ENCODE measurements at places on chromosomes 1 and 21.
A peak's percentile ranks its signal among the peaks of the same experiment; 100 is the strongest.

DNA sequence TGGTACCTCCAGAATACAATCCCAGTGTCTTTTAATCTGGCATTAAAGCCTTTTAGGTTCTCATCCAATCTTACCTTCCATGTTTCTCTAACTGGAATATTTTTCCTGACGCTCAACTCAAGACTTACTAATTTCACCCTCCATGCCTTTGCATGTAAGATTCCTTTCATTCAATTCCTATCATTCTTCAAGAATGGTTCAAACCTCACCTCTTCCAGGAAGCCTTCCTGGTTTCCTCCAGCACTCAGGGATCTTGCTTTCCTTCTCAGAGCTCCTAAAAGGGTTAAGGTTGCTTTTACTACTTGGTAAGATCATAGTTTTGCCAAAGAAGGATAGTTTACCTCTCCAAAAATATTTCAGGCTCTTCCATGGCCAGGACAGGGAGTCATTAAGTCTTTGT, 91.2 kb upstream of the CACNA1E start:
- DNase-seq, result no peak

DNA sequence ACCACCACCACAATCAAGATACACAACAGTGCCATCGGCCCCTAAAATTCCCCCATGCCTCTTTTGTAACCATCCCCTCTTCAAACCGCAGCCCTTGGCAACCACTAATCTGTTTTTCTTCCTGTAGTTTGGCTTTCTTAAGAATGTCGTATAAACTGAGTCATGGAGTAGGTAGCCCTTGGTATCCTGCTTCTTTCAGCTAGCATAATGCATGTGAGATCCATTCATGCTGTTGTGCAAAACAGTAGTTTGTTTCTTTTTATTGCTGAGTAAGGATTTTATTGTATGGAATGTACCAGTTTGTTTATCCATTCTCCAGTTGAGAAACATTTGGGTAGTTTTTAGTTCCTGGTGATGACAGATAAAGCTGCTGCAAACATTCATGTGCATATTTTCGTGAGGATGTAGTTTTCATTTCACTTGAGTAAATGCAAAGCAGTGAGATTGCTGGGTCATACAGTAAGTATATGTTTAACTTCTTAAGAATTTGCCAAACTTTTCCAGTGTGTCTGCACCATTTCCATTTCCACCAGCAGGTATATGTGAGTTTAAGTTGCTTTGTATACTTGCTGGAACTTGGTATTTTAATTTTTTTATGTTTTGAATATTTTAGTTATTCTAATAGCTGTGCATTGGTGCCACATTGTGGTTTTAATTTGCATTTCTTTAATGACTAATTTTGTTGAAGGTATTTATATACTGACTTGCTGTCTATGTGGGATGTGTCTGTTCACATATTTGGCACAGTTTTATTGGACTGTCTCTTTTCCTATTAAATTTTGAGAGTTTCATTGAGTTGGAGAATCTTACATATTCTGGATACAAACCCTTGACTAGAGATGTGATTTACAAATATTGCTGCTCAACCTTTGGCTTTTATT, 148.4 kb upstream of the MAP1LC3C start:
- DNase-seq, result no peak

GRCh38 chr1:230303822-230304221, 122.3 kb downstream of the PGBD5 start:
- peak; percentile 69 for DNase-seq

- DNase-seq, result no peak
Measured at GRCh38 chr1:218718977-218719376, 373.8 kb downstream of the TGFB2 start.

DNA sequence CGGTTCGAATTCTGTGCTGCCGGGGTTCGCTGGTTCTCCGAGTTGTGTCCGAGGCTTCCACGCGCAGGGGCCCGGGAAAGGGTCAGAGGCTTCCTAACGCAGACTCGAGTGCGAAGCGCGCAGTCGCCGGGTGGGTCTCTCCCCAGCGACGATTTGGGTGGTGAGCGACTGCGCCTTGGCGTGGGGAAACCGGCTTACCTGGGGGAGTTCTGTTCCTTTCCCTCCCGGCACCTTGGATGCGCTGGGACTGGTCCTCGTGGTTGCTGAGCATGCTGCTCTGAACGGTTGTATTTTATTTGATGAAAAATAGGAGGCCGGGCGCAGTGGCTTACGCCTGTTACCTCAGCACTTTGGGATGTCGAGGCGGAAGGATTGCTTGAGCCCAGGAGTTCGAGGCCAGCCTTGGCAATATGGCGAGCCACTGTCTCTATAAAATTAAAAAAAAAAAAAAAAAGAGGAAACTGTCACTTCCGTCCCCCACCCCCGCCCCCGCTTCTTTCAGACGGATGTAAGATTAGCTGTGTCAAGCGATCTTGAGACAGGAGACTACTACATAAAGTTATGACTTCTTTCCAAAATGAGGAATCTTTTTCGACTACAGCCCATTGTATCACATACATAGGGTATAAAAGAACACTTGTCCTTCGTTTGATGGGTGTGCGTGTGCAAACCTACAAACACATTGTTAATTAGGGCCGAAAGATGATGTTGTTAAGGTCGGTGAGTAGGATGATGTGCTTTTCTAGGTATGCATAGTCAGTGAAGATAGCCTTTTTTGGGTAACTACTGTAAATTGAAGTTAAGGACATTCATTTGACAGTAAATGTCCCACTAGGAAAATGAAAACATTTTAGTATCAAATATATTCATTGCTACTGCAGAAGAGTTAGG, at the start of gene CCDC18:
Gene CCDC18 (plus strand): TSS at position 2 of the 891 bp plus-strand sequence. CDS start 2,638 bp downstream, outside the sequence.
- no peak for DNase-seq

GRCh38 chr1:41954533-41954944, 35.8 kb upstream of the HIVEP3 start:
- no peak for DNase-seq

DNA sequence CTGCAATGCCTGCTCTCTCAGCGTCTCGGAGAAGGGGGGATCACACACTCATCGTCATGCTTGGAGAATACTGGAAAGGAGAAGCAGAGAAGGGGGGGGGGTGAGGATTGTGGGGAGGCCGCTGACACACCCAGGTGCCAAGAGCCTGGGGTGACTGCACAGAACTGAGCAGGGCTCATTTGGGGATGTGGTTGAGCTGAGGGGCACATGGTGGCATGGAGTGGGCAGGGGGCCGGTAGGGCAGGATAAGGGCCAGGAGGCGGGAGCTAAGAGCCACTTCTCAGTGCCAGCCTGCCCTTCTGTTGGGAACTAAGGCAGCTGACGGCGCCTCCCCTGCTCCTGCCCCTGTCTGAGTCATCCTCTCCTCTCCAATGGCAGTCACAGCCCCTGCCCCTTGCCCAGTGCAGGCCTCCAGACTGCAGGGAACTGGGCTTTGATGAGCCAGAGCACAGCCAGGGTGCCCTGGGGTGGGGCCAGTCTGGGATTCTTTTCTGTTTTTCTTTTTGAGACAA, 27.2 kb downstream of the MRPL37 start:
- no peak for DNase-seq

DNA sequence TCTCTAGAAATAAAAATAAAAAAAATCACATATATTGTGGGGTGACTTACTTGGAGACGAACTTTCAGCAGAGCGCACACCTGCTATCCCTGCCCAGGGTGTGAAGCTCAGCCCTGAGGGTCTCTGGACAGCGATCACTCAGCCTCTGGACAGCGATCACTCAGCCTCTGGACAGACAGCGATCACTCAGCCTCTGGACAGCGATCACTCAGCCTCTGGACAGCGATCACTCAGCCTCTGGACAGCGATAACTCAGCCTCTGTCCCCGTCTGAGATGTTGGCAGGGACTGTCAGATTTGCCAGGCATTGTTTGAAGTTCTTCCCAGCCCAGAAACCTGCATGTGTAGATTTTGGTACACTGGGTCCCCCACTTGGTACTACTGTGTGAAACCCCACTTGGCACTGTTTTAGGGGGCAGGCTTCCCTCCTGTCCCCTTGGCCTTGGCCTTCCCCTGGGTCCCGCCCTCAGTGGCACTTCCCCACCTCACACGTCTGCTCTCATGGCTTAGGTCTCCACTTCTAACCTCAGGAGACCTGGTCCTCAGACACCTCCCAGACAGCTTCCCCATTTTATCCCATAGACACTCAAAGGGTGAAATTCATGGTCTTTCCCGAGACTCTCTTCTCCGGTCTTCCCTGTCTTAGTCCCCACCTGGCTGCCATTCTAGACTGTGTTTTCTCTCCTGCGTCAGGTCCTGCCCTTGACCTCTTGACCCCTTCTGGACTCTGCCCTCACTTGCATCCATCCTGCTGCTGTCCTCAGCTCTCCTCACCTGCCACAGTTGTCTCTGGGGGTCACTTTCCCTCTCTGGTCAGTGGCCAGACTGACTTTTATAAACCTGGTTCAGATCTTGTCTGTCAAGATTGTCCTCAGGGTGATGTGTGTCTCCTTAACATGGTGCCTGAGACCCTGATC, 10.2 kb downstream of the PSEN2 start:
- no peak for DNase-seq

DNA sequence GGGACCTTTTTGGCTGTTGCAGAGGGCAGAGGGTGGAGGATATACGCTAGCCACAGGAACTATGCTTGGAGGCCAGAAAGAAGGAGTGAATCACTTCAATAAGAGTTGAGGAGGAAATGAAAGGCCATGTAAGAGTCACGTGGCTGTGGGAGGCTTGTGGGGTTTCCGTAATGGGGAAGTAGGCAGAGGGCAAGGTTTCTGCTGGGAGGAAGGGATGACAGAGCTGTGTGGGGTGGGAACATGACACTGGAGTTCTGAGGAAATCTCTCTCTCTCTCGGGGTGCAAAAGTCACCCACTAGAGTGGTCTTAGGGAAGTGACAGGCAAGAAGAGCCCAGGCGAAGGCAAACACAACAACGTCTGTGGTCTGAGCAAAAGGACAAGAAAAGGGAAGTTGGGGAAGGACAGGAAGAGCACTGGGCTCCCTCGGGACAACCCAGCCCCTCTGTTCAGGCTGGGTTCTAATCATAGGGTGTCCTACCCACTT, 3.9 kb upstream of the CD1C start:
- no peak for DNase-seq

DNA sequence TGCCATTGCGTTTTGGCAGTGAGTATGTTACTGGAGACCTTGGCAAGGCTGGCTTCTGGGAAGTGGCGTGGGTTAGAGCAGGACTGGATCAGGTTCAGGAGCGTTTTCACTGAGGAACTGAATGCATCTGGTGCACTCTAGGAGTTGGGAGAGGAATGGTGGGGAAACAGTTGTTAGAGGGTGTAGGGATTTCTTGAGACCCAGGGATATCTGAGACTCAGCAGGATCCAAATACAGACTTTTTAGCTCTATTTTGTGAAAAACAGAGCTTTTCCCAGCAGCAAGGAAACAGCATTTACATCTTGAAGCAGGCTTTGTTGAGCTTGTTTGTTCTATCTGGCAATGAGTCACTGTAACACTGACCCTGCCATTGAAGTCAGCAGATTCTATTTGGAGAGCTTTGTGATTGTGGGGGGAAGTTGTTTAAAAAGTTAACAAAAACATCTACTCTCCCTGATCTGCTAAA, 56.9 kb upstream of the NRIP1 start:
- DNase-seq, result no peak

DNA sequence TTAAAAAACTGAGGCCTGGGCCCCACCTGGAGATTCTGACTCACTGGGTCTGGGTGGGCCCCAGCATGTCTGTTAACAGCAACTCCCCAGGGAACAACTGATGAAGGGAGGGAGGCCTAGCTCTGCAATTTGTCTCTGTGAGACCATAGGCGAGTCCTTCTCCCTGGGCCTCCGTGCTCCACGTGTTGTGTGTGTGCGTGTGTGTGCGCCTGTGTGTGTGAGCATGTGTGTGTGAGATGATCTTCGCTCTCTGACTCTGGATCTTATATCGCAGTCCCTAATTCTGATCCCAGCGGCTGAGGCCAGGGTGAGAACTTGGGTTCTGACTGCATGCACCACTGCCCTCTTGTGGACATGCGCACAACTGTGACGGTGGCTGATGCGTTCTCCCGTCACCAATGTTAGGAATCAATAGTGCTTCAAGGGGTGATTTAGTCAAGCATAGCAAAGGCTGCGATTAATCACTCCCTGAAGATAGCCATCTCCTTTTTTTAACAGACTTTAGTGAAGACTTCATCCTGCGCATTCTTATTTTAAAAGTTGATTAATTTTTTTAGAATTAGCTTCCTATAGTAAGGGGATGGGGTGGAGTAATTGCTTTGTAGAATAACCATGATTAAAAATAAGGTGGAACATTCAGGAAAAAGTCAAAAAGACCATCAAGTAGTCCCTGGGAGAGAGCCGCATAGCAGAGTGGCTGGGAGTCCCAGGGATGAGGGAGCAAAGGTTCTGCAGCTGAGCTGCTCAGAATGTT, 62.4 kb upstream of the USP24 start:
- DNase-seq, result peak; percentile 60

GRCh38 chr1:64546013-64546412, 76.1 kb downstream of the CACHD1 start:
- DNase-seq, result no peak
